SW480 (cell line): ENCODE measurements at places on chromosomes 12 and 14.

DNA sequence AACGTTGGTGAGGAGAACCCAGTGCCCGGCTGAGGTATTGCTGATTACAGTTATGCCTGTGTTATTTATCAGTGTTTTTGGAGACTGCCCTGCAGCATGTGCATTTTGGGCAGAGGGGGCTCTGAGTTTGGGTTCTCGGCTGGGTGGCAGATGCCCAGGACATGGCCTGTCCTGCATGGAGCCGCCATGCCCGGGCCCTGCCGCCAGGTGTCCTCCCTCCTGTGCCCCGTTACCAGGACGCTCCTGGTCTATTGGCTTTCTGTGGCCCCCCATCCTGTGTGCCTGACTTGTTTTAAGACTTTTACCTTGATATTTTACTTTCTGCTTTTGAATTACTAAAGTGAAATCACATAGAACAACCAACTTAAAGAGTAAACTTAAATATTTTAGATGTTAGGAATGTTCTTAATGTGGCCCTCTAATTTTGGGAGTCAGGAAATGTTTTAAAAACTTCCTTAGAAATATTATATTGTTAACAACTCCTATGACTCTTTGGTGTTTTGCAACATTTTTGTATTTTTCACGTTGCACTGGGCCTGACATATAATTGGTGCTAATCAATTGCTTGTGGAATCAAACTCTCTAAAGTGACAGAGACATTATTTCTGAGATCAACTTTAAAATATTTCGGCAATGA lies 51.8 kb downstream of the PRIMA1 start:
- no peak for DNase-seq

DNA sequence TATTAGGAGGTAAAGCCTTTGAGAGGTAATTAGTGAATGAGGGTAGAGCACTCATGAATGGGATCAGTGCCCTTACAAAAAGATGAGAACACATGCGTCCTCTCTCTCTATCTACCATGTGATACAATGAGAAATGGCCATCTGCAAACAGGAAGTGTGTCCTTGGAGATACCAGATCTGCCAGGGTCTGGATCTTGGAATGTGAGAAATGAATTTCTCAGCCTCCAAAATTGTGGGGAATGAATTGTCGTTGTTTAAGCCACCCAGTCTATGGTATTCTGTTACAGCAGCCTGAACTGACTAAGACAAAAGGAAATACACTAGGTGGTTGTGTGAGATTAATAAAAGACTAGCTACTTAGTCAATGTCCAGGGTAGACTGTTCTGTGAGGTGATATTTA lies 366.6 kb downstream of the NELL2 start:
- no peak for DNase-seq

- no peak for DNase-seq
Measured at GRCh38 chr14:56996721-56997399, 186.6 kb upstream of the OTX2 start.

DNA sequence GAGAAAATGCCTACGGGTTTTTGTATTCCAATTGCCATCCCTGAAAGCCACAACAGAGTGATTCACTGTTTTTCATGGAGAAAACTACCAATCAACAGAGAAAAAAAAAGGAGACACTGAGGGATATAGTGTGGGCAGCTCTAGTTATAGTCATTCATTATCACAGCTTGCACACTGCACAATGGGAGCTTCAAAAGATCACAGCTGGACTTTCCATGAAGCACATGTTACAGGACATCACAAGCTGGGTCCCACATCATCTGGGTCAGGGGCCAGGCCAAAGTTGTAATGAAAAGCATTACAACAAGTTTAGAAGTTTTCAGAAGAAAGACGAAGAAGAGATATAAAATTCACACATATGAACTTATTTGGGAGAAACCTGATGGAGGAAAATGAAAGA lies 41.5 kb downstream of the RERG start:
- no peak for DNase-seq

- DNase-seq = no peak
Measured at GRCh38 chr12:114275086-114275485, 130.9 kb downstream of the TBX5 start.

DNA sequence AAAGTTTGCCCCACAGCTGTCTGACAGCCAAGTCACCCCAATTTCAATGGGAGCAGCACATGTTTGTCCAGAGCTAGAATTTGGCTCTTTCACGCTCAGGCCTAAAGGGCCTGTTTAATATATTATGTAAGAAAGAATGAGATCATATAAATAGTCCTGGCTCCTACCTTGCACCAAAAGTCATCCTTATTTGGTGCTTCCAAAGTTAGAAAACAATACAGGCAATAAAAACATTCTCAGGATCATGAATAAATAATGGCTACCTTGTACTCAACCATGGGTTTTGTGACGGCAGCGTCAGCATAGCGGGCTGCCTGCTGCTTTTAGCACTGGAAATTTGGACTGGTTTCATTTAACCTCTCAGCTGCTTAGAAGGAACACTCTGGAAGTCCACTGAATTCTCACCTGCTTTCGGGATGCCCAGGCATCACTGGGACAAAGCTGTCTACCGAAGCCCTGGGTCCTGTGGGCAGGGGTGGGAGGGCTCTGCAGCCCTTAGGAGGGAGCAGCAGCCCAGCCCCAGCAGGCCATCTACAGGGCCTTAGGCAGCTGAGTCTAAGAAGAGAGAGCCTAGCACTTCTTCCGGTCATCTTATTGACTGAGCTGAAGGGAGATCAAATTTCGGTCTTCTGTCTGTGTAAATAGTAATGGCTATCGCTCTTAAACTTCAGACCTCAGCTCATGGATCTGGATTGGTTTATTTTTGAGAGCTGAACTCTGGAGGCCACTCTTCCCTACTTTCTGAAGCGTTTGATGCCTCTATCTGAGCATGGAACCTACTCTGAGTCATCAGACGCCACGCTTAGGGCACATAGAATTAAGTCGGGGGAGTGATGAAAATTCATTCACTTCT lies 106.5 kb downstream of the SAMD4A start:
- no peak for DNase-seq

DNA sequence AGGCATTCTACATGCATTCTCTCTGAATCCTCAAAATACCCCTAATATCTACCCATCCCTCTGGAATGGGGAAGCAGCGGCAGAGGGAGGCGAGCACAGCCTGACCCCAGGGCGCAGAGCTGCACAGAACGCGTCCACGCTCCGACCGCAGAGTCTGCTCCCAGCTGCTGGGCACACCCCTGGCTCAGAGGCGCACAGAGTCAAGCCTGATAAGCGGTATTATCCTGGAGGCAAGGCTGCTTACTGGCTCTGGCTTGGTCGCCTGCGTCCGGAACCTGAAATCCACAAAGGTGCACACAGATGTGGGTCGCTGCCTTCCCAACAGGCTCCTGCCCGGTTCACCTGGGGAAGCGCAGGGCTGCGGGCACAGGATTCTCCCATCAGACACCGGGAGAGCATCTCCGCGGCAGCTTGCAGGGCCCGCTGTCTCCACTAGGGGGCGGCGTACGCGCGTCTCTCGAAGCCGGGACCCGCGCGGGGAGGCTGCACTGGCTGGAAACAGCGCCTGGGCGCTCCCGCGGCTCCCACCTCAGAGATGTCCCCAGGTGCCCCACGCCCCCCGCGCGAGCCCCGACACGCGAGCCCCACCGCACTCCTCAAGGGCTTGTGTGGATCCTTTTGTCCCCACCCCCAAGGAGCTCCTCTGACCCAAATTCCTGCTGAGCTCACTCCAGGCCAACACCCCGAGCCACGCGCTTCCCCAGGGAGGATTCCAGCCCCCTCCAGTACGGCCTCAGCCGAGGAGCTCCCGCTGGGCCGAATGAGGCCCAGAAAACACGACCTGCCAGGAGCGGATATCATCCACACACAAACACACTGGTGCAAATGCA lies 120.1 kb upstream of the FZD10 start:
- DNase-seq = no peak

GRCh38 chr12:8466241-8466640 lies 10.5 kb downstream of the CLEC6A start:
- no peak for DNase-seq

- DNase-seq = no peak
Measured at GRCh38 chr12:42270596-42270995, 32.5 kb upstream of the YAF2 start.

GRCh38 chr14:32443890-32444661 lies 115.0 kb downstream of the AKAP6 start:
- DNase-seq = no peak

- no peak for DNase-seq
Measured at GRCh38 chr14:65853407-65853955, 441.0 kb downstream of the FUT8 start.

- DNase-seq = no peak
Measured at GRCh38 chr12:55700255-55701018, 7.3 kb downstream of the ITGA7 start.

- no peak for DNase-seq
Measured at GRCh38 chr14:66884149-66884548, 305.1 kb upstream of the GARIN2 start.

DNA sequence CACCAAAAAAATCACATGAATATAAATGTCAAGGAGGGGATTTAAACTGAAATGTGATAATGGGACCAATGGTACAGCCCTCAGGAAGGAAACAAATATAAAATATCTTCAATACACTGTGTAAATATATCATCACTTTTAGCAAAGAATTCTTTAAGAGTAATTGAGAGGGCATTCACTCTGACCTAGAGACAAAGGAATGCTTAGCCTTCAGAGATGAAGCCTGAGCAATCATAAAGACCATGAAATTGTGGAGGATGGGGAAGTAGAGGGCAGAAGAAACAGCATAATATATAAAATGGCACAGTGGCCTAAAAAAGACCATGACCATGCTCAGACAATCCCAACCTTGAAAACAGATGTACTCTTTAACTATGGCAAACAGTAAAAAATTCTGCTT lies 20.4 kb downstream of the YAF2 start:
- no peak for DNase-seq

DNA sequence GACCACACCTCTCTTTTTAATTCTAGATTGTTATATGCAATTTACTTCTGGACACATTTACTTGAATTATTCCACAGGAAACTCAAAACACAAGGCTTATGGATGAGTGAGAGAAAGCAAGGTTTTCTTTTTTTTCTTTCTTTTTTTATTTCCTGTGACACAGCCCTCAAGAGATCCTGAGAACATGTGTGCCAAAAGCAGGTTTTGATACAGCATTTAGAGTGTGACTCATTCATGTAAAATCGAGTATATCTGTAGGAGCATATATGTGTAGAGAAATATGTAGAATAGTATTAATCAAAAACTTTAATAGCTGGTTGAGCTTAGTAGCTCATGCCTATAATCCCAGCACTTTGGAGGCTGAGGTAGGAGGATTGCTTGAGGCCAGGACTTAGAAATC lies 4.4 kb upstream of the MAX start:
- no peak for DNase-seq

DNA sequence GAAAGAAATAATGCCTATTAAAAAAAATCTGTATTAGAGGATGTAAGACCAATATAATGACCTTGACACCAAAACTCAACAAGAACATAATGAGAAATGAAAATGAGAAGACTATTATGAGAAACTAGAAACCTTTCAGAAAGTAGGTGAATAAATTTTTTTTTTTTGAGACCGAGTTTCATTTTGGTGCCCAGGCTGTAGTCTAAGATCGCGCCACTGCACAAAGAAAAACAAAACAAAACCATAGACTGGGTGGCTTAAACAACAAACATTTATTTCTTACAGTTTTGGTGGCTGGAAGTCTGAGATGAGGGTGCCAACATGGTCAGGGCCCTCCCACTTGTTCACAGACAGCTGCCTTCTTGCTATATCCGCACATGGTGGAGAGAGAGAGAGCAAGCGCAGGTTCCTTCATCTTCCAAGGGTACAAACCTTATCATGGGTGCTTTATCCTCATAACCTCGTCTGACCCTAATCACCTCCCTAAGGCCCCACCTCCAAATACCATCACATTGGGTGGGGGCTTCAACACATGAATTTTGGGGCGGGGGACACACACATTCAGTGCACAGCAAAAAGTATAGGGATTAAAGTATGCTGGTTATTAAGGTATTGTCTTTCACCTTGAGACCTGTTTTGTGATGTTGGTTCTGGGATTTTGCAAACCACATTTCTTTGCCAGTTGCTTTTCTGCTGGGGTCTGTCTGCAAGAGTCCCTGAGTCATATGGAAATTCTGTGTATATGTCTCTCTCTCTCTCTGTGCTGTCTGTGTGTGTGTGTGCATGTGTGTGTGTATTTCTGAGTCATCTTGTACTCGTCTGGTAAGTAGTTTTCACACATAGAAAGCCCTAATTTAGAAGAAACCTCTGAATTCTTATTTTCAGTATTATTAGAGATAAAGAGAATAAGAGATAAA lies 26.2 kb downstream of the ZCRB1 start:
- peak; percentile 2 for DNase-seq

GRCh38 chr12:49874142-49874897 lies 29.4 kb downstream of the FAIM2 start:
- no peak for DNase-seq

- DNase-seq = no peak
Measured at GRCh38 chr12:6301721-6302120, 8.8 kb upstream of the PLEKHG6 start.

DNA sequence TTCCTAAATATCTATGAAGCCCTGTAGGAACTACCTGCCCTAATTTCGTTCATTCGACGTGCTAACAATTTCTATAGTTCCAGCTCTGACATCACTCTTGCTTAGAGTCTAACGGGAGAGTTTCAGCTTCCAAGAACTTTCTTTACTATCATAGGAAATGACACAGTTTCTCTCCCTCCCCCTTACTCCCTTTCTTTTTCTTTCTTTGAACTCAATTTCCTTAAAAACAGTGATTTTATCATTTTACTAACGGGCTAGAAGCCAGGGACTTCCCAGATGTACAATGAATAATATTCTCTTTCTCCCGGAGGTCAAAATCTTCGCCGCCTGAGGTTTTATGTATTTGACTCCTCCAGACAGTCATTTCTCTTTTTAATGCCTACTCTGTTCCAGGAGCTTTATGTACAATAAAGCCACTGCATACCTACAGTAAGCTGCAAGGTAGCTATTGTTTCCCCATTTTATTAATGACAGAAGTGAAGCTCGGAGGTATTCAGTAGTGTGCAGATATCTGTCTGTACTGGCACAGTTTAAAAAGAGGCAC lies 15.7 kb downstream of the SMCO2 start:
- DNase-seq = no peak

GRCh38 chr12:115013236-115013981 lies 329.4 kb upstream of the TBX3 start:
- no peak for DNase-seq

GRCh38 chr14:59482541-59483331 lies 1.5 kb downstream of the L3HYPDH start:
- peak; percentile 53 for DNase-seq
